Stimulated activated CD8-positive, alpha-beta memory T cell treated with anti-CD3 and anti-CD28 coated beads, Interleukin-15, amount 100 ng/mL, for 24 hours (primary cell): ENCODE measurements at places on chromosomes 3 and 15.

GRCh38 chr3:9730657-9731205 is 804 bp upstream of the BRPF1 start:
- no peak for DNase-seq

GRCh38 chr3:193014902-193015301 is 97.2 kb upstream of the MB21D2 start:
- no peak for DNase-seq

DNA sequence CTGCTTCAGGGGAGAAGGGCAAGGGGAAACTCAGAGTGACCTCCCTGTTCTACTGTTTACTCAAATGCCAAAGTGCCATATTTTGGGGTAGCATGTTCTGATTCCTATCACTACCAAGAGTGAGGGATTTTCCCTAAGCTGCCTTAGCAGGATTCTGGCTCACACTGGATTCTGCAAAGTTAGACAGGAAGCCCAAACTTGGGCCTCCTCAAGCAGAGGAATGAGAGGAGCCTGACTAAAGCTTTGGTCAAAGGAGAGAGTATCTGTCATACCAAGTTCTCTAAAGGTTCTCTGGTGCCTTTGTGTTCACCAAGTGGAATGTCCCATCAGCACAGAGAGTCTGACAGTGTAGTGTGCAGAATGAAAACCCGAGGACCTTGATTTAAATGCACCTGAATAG is 8.8 kb upstream of the RARB start:
- DNase-seq: no peak

DNA sequence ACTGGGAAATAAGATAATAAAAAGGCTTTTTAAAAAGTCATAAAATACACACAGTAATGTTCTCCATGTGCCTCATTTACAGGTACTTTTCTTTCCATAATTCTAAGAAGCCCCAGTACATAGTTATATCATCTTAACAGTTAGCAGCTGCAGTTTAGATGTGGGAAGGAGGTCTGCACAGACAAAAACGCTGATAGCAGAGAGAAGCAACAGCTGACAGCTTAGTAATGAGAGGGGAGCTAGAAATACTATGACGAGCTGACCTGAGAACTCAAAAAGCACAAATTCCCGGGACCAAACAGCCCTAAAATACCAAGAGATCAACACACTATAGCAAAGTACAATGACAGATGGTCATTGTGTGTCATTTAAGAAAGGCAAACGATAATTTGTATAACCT is 36.7 kb upstream of the ARHGEF3 start:
- DNase-seq: no peak

DNA sequence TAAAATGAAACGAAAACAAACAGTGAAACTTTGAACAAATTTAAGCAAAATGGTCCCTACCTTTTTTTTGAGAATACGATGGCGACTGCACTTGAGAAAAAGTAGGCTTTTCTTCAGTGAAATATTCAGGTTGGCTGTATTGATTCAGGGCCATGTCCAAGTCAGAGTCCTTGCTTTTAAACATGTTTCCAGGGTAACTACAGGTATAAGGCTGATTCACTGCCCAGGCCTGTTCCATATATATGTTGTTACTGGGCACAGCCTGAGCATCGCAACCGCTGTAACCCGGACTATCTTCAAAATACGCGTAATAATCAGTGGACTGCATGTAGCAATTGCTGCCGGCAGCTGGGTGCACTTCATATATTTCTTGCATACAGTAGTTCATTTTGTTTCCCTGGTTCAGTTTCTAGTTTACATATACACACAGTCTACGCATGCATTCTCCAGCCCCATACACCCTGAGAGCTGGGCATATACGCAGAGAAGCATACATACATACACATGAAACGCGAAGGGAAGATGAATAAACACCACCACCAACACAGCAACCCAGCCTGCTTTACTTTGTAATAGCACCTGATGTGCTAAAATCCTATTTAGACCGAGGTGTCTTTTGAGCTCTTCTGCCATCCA is 220.0 kb downstream of the NR1D2 start:
- no peak for DNase-seq

GRCh38 chr3:7264196-7264526 is 403.2 kb downstream of the GRM7 start:
- DNase-seq: no peak

DNA sequence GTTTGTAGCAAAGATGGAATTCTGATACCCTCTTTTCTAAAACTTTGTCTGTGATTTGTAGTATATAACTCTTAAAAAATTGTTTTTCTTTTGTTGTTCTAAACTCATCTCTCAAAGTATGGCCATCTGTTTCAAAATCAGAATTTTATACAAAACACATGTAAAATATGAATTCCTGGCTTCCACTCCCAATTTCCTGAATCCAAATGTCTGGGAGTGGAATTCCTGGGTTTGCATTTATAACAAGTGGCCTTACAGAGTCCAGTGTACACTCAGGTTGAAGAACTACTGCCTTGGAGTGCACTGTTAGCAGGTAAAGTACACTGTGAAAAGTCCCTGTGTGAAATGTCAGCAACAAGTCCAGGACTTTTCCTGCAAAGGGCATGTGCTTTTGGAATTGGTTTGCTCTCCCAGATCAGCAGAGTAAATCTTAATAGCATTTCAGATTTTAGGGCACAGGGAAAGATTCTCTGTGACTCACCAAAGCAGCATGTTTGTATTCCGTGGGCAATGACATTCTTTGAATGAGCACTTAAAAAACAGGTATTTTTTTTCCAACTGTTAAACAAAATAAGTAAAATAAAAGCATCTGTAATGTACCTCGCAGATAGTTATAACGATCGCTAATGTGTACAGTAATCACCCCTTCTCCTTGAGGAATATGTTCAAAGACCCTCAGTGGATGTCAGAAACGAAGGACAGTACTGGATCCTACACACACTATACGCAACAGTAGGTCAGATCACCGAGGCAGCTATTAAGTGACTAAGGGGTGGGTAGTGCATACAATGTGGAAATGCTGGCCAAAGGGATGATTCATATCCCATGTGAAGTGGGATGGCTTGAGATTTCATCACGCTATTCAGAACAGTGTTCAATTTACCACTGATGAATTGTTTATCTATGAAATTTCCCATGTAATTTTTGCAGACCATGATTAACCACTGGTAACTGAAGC is 2.0 kb upstream of the CLDN16 start:
- no peak for DNase-seq

- no peak for DNase-seq
Measured at GRCh38 chr3:27740854-27741253, 18.7 kb upstream of the EOMES start.

GRCh38 chr3:42179110-42179725 is 86.8 kb downstream of the CCK start:
- no peak for DNase-seq

- no peak for DNase-seq
Measured at GRCh38 chr3:138472141-138472825, 37.9 kb downstream of the ESYT3 start.

DNA sequence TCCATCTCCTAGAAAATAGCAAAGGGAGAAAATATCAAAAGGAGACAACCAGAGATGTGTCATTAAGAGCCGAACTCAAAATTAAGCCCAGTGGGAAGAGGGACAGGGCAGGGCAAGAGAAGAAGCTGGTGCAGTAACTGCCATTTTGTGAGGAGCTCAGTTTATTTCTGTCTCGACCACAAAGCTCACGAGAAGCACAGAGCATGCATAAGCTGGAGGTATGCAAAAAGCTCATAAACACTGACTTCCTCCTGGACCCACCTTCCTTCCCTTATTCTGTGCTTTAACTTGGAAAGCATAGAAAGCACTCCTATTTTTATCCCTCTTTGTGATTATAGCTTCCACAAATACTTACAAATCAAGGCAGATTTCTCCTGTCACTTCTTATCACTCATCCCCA is 81.3 kb downstream of the DGKG start:
- no peak for DNase-seq

DNA sequence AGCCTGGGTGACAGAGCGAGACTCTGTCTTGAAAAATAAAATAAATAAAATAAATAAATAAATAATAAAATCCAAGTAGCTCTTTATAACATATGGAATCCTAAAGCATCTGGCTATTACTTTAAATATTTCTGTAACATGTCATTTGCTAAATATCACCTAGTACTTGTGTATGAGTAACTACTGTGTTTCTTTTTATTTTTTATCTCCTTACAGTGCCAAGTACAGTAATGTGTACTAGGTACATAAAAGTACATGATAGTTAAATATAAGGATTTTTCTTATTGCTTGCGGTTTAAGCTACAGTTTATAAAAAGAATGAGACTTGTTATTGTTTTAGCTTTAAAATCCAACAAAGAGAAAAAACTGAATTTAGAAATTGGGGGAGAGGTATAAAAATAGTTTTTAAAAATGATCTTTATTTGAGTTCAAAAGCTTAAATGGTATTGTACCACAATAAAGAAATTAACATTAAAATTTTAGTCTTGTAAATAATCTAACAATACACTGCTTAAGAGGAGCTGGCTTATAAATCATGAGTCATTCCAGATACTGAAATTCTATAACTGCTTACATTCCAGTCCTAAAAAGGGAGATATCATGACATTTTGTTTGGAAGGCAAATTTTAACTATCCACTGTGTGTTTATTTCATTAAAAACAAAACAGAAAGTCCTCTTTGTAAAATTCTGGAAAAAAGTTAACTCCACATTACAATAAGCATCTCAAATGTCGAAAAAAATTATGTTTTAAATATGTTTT is 73.1 kb downstream of the FGF7 start:
- DNase-seq: no peak

- no peak for DNase-seq
Measured at GRCh38 chr15:93034512-93034911, 54.5 kb downstream of the RGMA start.

DNA sequence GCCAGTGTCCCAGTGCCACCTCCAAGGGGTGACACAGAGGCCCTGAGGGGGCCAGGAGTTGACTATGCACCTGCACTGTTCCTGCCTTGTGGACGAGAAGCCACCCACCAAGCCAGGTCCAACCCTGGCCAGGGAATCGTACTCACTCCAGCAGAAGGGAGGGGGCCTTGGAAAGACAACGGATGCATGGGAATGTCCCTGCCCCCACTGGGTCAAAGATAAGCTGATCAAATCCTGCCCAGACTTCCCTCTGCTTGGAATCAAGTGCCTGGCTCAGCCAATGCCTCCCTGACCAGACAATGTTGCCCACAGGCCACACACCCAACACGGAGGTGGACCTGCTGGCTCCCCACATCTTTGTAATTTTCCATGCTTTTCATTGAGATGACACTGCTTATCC is 23.9 kb downstream of the CACNA2D2 start:
- no peak for DNase-seq

GRCh38 chr3:71447803-71448202 is 135.7 kb downstream of the FOXP1 start:
- DNase-seq: no peak

DNA sequence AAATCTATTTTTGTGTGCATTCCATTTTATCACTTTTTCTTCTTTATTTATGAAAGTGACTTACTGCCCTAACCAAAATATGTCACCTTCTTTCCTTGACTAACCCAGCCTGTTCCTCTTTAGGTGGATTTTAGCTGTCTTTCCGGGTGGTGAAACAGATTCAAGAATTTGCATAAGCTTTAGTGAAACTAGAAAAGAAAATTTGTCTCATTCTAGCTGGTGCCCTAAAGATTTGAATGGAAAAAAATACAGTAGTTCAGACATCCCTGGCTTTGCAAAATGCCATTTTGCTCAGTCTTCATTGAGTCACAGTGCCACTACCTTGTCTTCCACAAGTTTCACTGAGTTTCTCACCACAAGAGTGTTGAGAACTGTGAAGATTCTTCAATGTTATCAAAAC is 28.2 kb upstream of the CCDC50 start:
- no peak for DNase-seq

- no peak for DNase-seq
Measured at GRCh38 chr3:70277304-70277703, 35.1 kb downstream of the MDFIC2 start.

DNA sequence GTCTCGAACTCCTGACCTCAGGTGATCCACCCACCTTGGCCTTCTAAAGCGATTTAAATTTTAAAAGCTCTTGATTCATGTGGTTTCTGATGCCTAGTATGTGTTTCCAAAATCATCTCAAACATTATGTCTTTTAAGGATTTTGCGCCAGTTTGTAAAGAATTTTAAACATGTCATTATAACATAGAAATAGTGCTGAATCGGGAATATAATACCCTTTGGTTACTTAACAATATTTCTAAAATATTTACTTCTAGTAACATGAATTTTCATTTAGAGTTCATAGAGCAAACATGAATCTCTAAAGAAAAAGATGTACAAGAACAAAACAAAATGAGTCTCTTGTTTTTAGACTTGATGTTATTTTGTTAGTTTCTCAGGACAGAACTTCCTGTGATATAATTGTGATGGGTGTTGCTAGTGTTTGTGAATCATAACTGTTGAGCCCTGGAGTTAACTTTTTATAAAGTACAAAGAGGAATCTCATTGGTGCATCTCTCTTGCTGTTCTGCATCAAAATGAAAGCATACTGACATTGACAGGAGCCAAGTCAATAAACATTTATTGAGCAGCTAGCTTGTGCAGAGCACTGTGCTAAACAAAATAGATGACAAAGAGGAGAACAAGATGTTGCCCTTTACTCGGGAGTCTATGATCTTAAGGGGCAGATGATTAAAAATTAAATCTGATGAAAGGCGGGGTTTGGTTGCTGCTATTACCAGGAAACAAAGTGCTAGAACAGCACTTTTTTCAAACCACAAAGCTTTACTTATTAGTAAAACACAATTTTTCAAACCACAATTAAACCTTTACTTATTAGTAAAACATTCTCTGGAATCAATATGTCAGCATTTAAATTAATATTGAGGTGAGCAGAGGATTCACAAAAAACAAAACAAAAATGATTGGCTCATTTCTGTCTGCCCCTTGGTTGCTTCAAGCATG is 73.4 kb downstream of the MME start:
- no peak for DNase-seq

DNA sequence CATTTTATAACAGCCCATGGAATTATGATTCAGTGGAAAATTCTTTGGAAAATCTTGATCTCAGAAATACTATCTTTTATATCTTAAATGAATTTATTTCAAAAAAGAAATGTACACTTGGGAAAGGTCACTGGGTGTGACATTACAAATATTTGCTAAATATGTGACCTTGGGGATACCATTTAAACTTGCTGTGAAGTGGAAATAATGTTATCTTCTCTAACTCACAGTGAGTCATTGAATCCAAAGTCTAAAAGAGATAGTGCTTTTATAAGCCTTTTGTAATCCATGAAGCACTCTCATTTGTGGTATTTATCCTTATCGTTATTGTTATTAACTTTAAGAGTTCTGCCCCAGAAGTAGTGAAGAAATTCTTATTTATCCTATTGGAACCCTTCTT is 289.8 kb upstream of the SEMA6D start:
- DNase-seq: no peak

DNA sequence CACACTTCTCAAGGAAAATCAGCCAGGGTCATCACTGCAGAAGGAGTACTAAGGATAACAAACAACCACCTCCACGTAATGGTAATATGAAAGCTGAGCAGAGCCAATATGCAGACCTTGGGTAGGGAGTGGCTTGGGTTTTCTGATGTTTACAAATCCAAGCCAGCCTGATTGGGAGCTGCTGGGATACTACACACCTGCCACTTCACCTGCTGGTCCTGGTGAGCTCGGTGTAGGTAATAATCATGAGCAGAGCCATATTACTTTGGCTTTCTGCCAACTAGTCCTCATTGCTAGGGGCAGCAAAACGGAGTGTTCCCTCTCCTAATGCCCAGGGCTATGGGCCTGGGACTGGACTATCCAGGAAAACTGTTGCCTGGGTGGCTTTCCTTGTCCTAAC is 433.5 kb upstream of the PPP2R3A start:
- DNase-seq: no peak

- no peak for DNase-seq
Measured at GRCh38 chr3:129261894-129262293, 12.5 kb downstream of the COPG1 start.
